Epithelial cell of prostate (primary cell): ENCODE measurements at places on chromosomes 6 and 20.

- DNase-seq, result no peak
Observed at GRCh38 chr6:45430590-45431202, 53.0 kb upstream of the SUPT3H start.

GRCh38 chr6:166778776-166779175 is 151.7 kb upstream of the RPS6KA2 start:
- no peak for DNase-seq

GRCh38 chr6:125095580-125096301 is 57.8 kb upstream of the TPD52L1 start:
- no peak for DNase-seq

DNA sequence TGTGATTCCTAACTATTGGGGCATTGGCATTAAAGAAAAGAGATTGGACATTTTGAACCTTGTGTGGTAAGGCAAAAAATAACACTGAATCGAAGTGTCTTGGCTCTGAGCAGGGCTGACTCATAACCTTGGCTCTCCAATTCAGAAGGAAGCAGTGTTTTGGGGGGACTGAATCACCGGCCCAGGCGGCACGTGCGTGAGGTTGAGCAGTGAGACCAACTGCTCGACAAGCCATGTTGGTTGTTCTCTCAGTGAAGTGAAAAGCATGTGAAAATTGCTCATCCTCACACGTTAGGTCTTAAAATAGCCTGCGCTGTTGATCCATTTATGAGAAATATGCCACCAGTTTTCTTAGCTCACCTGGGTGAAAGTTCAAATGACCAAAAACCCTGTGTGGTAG is 137.8 kb upstream of the SPACA1 start:
- peak; percentile 39 for DNase-seq

DNA sequence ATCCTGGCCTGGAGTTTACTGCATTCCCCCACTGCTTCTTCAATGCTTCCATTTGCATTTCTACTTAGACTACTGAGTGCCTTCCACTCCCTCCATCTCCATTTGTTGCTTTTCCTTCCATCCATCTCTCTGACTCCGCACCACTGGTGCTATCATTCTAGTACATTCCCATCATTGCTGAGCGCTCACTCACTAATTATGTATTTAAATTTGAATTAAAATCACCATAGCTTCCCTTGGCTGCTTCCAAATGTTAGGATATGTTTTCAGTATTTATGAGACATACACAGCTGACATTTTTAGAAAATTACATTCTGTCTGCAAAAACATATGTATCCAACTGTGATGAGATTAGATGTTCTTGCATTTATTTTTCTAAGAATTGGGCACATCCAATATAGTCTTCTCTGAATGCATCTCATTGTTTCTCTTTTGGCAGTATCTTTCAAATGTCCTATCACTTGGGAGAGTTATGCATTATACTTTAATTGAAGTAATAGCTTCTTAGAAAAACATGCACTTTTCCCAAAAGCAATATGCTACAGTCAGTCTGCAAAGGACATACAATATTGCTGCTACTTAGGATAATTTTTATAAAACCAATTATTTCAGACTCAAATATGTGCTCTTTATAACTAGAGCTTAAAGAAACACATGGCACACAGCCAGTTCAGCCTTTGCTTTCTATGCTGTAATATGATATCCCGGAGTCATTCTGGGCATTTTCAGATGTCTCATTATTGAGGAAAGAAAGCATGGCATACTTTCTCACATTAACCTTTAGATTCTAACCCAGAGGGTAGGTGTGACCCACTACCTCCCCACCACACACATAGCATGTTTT is 12.1 kb upstream of the COL21A1 start:
- no peak for DNase-seq

DNA sequence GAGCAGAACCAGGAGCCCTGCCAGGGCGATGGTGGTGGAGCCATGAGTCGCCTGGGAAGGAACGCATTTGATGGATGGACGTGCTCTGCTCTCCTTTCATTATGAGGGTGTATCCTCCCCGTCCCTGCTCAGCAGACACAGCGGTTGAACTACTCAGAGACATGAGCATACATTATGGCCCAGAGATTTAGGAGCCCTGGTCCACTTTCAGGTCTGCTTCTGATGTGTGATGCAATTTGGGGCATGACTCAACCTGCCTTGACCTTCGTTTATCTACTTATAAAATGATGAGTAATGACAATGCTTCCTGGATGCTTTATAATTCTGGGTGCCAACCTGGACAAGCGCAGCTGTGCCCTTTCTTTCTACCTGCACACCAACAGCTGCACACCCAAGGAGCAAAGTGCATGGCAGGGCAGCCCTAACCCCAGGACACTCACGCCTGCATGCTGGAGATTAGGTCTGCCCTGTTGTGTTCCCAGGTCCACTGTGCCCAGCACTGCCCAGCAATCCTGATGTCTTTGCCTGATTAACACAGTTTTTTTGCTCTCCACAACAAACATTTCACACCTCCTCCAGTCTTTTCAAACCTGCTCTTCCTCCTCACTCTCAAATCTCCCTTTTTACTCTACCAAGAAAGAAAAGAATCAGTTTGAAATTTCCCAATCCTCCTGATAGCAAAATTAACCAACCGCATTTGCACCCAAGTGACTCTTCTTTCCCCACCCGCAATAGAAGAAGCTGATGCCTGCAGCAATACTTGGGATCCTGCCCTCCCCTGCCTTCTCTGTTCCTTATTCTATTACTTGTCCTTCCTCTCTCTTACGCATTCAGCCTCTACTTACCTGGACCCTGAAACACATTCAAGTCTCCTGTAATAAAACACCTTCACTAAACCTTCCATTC is 81.2 kb downstream of the EZR start:
- DNase-seq, result peak; percentile 84

- DNase-seq, result no peak
Observed at GRCh38 chr6:38350942-38351341, 288.8 kb downstream of the BTBD9 start.

DNA sequence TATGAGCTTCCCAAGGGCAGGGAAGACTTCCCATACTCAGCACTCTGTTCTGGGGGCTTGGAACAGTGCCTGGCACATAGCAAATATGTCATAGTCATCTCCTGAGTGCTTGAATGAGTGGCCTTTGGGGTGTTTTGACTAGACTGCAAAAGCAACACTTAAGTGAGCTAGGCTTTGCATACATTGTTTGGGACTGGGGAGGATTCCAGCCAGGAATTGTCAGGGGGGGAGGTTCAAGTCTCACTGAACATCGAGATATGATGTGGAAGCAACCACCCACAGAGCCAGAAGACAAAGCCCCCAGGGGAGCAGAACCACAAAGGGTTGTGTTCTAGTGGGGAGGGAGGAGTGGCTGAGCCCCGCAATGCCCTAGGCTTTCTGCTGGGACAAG is 98.4 kb downstream of the SYCP2 start:
- no peak for DNase-seq

DNA sequence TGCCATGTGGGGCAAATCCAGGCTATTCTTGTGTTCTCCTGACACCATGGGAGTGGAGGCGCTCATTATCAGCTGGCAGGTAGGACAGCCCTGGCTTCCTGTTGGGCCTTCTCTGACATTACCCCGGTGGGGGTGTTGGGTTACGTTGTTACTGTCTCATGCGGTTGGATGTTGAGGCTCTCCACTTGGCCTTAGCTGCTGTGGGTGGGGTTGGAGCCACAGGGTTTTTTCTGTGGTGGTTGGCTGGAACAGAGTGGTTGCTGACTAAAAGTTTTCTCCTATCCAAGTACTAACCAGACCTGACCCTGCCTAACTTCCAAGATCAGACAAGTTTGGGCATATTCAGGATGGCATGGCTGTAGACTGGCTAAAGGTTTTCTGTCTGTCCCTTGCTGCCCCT is 20.2 kb downstream of the RIPK1 start:
- no peak for DNase-seq

GRCh38 chr20:3847429-3847940 is 851 bp downstream of the MAVS start:
- no peak for DNase-seq

DNA sequence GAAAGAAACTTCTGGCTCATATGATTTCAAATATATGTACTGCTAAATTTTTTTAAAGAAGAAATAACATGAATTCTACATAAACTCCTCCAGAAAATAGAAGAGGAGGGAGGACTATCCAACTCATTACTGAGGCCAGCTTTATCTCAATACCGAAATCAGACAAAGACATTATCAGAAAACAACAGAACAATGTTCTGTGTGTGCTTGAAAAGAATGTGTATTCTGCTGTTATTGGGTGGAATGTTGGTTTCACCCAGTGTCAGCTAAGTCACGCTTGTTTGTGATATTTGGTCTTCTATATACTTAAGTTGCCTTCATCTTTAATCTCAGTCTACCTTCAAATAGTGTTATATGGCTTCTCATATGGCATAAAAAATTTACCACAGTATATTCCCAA is 18.6 kb upstream of the ELOVL2 start:
- DNase-seq, result no peak

DNA sequence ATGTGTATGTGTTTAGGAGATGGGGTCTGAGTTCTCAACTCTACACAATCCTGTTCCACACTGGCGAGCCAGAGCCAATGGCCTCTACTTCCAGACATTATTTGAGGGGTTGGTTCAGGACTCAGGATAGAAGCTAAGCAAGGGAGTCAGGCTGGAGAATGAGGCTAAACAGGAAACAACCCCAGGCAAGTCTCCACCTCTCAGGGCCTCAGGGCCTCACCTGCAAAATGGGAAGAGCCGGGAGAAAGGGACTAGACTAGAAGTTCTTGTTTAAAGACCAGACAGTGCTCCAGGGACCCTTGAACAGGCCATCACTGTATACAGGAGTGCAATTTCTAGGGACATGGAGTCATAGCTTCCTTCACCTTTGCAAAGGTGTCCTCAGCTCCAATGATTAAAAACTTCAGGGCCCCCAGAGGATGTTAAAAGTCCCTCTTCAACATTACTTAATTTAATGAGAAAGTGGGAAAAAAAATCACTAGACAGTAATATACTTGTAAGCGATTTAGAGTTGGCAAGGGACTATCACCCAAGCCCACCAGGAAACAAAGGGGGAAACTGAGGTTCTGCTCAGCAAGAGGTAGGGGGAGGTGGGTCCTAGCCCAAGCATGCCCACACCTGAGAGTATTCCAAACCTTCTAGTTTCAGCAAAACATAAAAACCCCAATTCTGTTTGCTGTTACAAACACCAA is 41.7 kb downstream of the ZMYND8 start:
- no peak for DNase-seq

GRCh38 chr20:48324744-48325143 is 503.1 kb downstream of the PREX1 start:
- no peak for DNase-seq

- no peak for DNase-seq
Observed at GRCh38 chr6:128290221-128290620, 230.2 kb downstream of the PTPRK start.

DNA sequence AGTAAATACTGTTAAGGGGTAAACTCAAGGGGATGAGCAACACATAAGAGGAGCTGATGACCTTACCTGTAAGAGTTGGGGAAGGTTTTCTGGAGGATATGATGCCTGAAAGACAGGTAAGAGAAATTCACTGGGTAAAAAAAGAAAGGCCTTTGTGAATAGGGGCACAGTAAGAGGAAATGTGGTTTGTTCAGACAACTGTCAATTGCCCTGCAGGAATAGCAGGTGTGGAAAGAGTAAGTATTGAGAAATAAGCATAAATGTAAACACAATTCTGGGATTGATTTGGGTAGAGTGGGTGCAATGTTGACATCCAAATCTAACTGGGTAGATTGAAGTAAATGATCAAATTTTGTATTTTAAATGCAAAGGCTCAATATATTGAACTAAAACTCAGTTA is 670.0 kb downstream of the DHX35 start:
- DNase-seq, result no peak

DNA sequence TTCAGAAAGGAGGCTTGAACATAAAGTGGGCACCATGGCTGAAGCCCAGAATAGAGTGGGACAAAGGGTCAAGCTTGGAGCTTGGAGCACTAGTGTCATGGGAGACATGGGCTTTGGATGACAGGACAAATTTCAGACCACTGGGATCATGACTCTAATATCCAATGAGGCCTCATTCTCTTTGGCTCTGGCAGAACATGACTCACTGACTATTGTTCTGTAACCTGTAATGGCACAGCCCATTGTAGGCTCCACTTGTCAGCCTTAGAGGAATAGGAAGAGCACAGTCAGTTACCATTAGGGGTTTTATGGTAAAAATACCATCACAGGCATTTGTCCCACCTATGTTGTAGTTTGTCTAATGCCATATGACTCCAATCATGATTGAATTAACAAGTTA is 34.0 kb upstream of the MMS22L start:
- no peak for DNase-seq

DNA sequence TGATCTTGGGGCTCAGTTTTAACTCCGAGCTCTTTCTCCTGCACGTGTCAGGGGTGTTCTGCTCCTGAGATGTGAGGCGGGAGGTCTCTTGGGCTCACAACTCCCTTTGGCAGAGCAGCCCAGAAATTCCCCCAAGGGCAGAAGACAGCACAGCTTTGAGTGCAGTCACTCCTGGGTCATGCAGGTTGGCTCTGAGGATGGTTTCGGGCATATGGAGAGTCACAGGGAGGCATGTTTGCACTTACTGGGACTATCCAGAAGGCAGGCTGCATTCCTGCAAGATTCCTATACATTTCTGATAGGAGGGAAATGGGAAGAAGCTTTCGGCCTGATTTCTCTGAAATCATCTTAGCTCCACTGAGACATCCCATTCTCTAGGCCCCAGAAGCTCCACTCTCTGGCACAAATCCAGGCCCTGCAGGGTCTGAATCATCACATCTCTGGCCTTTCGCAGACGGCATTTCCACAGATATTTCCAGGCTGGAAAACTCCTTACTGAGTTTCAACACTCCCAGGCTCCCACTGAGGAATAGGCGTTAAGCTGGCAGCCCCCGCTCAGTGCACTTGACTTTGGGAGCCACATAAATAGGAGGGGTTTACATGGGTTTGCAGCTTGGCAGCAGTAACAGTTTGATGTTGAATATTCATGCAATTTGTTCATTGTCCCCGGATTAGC is 39.7 kb downstream of the AGPAT4 start:
- DNase-seq, result no peak

DNA sequence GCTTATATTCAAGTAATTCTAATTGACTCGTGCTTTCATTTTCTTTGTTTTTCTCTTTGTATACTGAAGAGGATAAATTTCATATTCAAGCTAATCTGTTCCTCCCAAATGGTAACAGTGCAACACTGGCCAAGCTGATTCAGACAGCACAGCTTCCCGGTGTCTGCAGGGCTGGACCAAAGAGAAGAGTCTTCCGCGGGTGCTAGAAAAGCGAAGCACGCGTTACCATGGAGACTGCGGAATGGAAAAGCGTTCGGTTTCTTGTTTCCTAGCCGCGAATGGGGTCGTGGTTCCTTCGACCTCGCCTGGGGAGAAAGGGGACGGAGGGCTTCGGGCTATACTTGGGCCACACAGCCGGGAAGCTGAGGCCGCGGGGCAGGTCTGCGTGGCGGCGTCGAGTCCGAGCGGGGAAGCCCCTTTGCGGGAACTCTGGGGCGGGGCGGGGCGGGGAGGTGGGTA is 6.2 kb upstream of the ZNF311 start:
- no peak for DNase-seq

DNA sequence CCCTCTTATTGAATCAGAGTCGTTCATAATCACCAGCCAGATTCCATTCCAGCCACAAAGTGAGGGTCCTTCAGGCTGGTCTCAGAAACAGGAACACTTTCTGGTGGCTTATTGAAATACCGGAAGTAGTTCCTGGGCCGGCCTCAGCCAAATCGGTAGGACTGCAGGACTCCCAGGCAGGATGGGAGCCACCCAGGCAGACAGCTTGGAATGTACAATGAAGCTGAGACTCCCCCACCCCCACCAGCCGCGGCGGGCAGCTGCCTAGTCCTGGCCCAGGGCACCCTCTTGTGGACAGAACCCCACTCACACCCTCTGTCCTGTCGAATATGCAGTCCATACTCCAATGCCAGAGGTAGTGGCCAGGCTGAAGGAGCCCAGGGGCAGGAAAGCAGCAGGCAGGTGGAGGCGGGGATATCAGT is 43.8 kb downstream of the MDFI start:
- DNase-seq, result no peak

- DNase-seq, result no peak
Observed at GRCh38 chr6:139852067-139852466, 477.6 kb upstream of the CITED2 start.
